ENCODE measurements at places on chromosomes 7 and 10. TPM values are rescaled to one million over a fixed set of nuclear protein-coding genes. Genes with fewer than 3 reads are reported as not detected.

The CDK1 gene
- total RNA-seq: 421 TPM

The GRM3 gene
- 13.6 TPM for total RNA-seq

The PAX2 gene
- total RNA-seq: 0.06 TPM

The AQP1 gene
- total RNA-seq: 0.87 TPM

The SLC12A9 gene
- 3.5 TPM for total RNA-seq

The FAM204A gene
- total RNA-seq: 59.2 TPM

The ARMC3 gene
- 0.46 TPM for total RNA-seq

The COBL gene
- 6.3 TPM for total RNA-seq

The ADRB1 gene
- 0.09 TPM for total RNA-seq

The TMEM229A gene
- 0.06 TPM for total RNA-seq

The FAM241B gene
- total RNA-seq: 2.6 TPM

DNA sequence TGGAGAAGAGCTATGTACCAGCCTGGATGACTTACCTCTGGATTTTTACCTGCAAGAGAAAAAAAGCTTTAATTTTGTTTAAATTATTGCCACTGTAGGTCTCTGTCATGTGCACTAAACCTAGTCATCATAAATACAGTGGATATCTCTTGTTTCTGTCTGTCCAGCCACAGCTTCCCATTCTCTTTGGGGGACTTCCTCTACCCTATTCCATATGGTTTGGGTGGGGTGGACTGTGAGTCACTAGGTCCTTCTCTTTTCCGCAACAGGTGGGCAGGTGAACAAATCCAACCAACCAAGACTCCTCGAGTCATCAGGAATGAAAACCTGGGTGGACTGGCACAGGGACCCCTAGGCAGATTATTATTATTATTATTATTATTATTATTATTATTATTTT lies 87.3 kb upstream of the CYTH3 start:
- no peak for DNase-seq

GRCh38 chr10:104989880-104990279 lies 348.8 kb downstream of the SORCS3 start:
- no peak for DNase-seq

- no peak for DNase-seq
Measured at GRCh38 chr7:106896231-106896630, 31.1 kb downstream of the PIK3CG start.

DNA sequence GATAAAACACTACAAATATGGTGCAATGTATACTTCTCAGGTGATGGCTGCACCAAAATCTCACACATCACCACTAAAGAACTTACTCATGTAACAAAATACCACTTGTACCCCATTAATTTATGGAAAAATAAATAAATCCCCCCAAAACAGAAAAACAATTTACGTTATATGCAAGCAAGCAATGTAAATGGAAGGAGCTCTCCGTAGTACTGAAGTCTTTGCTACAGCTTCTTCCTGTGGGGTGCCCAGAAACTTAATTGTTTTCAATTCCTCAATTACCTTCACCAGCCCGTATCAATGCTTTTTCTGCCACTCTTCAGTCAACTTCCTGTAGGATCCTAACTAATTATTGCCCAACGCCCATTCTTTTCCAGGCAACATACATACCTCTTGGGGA lies 138.1 kb downstream of the RELN start:
- DNase-seq: peak; percentile 63

DNA sequence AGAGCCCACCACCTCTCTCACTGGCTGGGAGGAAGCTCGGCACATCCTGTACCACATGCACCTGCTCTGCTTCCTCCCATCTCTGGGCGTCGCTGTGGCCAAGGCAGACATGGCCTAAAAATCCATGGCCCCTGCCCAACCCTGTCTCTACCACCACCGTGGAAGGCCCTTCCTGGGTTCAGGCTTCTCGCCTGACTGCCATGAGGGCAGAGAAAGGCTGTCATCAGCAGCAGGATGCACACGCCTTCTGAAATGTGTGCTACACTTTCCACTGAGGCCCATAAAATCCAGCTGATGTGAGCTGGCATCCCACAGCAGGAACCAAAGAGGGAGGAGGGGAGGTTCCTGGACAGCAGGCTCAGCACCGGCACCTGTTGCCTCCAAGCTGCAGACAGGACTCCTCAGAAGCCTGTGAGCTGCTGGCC lies 93.4 kb downstream of the PTPRN2 start:
- peak; percentile 50 for DNase-seq

DNA sequence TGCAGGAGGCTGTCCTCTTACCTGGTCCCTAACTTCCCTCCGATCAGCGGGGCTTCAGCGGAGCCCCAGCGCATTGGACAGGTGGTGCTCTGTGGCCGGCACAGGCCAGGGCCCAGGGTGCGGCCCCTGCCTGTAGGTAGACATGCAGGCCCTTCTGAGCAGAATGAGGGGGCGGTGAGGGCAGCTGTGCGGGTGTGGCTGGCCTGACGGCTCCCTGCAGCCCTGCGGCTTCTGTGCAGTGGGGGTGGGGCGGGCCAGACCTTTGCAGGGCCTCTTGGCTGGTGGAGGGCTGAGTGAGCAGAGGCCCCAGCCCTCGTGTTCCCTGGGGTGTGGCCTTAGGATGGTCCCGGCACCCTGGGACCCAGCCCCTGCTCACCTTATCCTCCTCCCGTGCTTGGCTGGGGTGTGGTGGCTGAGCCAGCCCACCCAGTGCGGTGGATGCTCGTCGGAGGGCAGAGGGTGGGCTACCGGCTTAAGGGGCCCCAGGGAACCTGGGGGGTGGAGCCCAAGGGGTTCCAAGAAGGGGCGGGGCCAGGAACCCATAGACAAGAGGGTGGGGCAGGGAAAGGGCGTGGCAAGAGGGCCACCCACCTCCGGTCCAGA lies 175.2 kb upstream of the TNRC18 start:
- DNase-seq: peak; percentile 47

DNA sequence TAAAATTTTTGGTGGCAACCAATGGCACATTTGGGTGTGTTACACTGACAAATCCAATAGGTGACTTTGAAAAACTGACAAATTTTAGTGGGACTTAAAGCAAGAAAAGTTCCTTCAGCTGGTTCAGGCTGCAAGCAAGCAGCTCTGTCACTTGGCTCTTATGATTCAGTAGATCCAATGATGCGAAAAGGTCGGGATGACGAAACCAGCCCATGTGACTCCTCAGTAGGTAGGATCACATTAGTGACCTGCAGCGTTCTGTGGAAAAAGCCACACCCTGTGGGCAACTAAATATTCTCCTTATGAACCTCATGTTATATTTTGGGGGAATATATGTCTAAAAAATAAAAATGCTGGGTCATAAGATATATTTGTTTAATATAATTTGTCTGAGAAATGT lies 13.3 kb upstream of the TSGA13 start:
- no peak for DNase-seq

DNA sequence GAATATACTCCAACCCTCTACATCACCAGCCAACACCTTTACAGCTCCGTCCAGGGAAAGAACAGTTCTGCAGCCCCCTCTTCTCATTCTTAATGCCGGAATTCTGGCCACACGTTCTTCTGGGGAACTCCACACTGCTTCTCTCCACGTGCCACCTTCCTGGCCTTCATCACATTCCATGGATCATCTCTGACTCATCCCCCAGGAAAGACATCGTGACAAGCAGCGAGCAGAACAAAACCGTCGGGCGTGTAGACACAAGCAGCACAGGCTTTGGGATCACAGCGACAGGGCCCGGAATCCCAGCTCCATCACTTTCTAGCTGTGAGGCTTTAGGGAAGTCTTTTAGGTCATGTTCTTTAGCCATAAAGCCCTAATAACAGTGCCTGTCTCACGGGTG lies 590.3 kb upstream of the FOXK1 start:
- no peak for DNase-seq

DNA sequence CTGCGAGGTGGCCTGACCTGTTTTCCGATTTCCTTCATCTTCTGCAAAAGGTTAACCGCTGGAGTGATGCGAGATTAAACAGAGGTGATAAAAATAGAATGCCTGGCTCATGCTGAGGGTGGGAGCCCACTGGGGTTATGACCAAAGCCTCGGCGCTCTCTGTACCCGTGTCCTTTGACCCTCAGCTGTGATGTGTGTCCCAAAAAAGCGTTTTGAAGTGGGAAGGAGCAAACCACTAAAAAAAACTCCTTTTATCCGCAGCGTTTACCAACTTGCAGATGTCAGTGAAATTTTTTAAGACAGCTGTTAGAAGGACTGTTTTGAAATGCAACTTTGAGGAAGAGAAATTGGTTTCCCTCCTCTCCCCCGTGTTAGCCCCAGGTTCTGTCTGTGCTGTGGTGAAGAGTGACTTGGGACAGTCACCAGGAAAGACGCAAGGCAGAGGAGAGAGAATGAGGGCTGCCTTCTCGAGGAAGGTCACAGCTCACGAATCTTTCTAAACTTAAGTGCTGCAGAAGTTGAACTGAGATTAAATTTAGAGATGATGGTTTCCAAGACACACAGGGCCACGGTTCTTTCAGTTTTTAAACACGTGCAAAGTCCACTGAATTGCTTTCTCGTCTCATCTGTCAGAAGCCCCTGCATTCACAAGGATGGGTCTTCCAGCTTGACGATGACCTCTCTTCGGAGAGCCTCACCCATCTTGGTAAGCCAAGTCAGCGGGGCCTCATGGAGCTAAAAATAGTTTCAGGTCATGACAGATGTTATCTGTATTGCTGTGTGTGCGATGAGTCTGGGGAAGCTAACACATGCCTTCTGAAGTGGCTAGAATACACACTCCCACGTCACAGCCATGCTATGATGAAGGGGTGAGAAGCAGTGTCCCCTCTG lies 27.6 kb downstream of the AMZ1 start:
- no peak for DNase-seq

GRCh38 chr7:68720697-68721096 lies 877.6 kb upstream of the AUTS2 start:
- DNase-seq: no peak

GRCh38 chr7:128963327-128963757 lies 25.6 kb downstream of the IRF5 start:
- no peak for DNase-seq

- DNase-seq: peak; percentile 87
Measured at GRCh38 chr7:32846630-32847225, 44.8 kb downstream of the KBTBD2 start.

- no peak for DNase-seq
Measured at GRCh38 chr10:13743101-13743693, 156.4 kb downstream of the PRPF18 start.

Data from neural progenitor cell (in vitro differentiated cells).